ENCODE measurements at places on chromosomes 13 and 19.

GRCh38 chr19:10603873-10604459, 16.9 kb upstream of the AP1M2 start:
- DNase-seq: no peak

- DNase-seq: no peak
Measured at GRCh38 chr13:109271555-109272541, 514.5 kb downstream of the IRS2 start.

DNA sequence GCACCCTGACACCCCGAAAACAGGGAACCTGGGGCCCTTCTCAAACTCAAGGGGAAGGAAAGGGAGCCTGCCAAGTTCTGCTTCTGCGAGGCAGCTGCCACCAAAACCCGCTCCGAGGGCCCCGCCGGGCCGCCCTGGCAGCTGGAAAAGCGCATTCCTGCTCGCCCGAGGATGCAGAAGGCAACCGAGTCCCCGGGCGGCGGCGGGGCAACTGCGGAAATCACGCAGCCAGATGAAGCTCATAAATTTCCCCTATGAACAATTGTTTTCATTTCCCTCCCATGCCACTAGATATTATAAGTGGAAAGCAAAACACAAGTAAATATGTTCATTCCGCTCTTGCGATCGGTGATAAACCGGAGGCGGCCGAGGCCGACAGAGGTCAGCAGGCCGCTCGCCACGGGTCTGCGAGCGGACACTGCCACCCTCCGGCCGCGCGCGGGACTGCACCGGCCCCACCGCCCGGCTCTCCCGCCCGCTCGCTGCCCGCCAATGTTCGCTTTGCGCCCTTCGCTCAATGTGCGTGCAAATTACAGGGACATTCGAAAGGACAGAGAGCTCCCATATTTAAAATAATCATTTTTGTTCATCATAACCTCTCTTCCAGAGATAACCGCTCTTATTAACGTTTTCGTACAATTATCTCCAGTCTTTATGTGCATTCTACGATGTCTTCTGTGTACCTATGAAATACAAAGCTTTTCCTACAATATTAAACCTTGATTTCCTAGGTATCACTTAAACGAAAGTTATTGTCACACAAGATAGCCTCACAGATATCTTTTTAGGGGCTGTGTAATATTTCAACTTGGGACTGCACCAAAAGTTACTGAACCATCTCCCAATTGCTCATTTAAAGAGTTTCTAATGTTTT, 120.8 kb upstream of the ZNF507 start:
- DNase-seq: peak; percentile 24

DNA sequence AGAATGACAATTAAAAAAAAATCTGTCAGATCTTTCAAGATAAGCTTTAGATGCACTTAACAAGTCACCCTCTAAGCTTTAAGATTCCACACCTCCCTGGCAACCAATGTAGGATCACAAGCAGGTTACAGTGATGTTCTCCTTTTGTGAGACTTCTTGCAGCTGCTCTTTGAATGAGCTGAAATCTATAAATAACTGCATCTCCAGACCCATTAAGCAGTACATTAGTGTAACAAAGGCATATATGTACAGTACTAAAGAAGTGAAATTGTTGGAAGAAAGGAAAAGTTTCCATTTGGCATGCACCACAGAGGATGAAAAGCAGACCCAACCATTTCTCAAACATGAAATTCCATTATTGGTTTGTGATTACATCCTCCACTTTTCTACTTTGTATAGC, 364.7 kb downstream of the ENOX1 start:
- DNase-seq: no peak

- DNase-seq: no peak
Measured at GRCh38 chr13:46866150-46866549, 30.7 kb downstream of the HTR2A start.

- DNase-seq: no peak
Measured at GRCh38 chr13:76116751-76117360, 480.7 kb downstream of the LMO7 start.

DNA sequence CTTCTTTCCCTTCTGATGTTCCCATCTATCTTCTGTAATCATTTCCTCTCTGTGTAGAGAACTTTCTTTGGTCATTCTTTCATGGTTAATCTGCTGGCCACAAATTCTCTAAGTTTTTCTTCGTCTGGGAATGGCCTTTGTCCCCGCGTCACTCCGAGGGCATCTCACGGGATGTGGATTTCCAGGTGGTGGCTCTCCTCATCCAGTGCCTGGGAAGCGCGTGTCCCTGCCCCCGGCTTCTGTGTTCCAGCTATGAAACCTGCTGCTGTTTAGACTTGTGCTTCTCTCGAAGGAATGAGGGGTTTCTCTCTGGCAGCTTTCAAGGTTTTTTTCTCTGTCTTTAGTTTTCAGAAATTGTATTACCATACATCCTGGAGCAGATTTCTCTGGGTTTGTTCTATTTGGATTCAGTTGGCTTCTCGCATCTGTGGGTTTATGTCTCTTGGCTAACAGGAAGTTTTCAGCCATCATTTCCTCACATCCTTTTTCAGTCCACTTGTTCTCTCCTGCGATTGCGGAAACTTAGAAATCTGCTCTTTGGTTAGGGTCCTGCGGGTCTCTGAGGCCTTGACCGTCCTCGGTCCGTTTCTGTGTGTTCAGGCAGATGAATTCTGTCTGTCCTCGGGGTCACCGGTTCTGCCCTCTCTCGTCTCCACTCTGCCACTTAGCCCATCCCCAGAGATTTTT, 36.9 kb upstream of the DCUN1D2 start:
- peak; percentile 37 for DNase-seq

DNA sequence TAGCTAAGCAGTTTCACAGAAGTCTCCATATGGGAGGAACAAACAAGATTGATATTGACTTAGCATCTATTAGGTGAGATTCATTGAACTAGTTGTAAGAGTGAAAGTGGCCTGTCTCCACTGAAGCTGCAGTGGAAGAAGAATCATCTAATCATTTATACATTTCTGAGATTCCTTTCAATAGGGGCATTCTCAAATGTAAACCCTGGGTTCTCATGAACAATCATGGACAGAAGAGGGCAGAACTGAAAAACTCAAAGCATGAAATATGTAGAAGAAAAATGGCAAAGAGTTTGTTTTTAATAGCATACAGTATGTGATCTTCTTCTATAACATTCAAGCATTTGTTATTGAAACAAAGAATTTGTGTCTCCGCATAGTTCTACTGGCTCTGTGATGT, 17.6 kb upstream of the POSTN start:
- no peak for DNase-seq

DNA sequence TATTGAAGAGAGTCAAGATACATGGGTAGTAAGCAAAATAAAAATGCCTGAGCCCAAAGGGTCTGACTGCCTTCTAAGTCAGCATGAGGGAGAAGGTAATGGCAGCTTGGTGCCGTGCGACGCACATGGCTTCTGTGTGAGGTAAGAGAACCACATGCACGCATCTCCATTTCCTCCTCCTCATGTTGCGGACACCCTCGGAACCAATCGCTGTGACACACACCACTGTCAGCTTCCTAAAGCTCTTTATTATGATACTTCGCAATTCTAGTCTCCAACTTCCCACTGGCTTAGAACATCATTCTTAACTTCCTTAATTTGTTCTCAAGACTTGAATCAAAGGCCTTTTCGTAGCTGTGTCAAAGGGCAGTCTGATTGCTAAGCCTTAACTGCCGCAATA, 170.1 kb downstream of the OXGR1 start:
- DNase-seq: no peak

DNA sequence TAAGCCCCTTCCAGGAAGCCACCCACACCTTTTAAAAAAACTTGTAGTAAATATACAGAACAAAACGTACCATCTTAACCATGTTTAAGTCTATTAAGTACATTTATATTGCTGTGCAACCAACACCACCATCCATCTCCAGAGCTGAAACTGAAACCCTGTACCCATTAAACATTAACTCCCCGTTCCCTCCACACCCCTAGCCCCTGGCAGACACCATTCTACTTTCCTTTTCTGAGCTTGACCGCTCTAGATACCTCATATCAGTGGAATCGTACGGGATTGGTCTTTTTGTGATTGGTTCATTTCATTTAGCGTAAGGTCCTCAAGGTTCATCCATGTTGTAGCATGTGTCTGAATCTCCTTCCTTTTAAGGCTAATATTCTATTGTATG, 13.0 kb upstream of the SPATA13 start:
- no peak for DNase-seq

DNA sequence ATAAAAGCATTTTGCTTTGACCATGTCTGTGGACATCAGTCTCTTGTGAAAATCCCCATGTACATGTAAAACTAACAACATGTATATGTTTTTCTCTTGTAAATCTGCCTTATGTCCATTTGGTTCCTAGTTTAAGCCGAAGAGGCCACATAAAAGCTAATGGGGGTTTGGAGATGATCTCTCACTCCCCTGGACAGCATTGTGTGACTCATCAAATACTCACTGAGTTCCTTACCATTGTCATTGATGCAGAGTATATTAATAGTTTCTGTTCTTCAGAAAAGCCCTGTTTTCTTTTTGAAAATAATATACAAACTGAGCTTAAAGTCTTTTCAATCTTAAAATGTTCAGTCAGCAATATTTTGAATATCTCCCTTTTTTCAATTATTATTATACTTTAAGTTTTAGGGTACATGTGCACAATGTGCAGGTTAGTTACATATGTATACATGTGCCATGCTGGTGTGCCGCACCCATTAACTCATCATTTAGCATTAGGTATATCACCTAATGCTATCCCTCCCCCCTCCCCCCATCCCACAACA, 536.7 kb upstream of the HTR2A start:
- no peak for DNase-seq

GRCh38 chr19:20315543-20315942, 148.5 kb downstream of the ZNF486 start:
- DNase-seq: peak; percentile 90

DNA sequence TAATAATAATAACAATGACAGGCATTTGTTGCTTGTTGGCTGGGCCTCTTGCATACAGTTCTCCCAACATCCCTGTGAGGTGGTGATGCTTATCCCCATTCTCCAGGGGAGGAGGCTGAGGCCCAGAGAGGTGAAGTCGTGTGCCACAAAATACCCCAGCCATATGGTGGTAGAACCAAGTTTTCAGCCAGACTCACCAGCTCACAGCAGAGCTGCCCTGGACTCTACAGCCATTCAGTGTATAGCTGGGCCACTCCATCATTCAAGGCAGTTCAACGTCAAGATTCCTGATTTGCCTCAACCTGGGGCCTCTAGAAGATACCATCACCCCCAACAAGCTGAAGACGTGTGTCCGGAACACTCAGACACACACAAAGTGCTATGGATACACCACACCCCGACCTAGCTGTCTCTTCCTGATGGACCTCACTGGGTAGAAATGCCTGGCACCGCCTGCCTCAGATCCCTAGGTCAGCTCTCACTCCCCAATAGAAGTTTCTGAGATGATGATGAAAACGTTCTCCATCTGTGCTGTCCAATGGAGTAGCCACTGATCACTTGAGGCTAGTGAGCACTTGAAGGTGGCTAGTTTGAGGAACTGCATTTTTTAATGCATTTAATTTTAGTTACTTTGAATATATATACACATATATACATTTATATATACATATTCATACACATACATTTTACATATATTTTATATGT, 4.3 kb upstream of the CEACAM19 start:
- DNase-seq: no peak

DNA sequence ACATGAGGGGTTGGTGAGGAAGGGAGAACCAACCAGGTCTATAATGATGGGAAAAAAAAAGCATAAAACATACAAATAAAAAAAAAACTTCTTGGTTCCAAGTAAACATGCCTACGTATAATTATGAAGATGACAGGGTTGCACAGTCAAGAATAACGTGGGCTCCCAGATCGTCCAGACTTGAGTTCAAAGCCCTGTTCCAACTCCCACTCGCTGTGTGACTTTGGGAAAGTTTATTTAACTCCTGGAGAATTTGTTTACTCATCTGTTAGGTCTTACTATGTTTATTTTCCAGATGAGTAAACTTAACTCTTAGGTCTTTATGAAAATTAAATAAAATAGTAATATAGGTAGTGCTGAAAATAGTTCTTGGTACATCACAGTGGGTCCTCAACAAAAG, 13.8 kb downstream of the STARD13 start:
- DNase-seq: no peak

- DNase-seq: peak; percentile 5
Measured at GRCh38 chr13:79647533-79647932, 166.6 kb downstream of the NDFIP2 start.
